ENCODE measurements at places on chromosomes 12 and 14.
A peak's percentile ranks its signal among the peaks of the same experiment; 100 is the strongest.

DNA sequence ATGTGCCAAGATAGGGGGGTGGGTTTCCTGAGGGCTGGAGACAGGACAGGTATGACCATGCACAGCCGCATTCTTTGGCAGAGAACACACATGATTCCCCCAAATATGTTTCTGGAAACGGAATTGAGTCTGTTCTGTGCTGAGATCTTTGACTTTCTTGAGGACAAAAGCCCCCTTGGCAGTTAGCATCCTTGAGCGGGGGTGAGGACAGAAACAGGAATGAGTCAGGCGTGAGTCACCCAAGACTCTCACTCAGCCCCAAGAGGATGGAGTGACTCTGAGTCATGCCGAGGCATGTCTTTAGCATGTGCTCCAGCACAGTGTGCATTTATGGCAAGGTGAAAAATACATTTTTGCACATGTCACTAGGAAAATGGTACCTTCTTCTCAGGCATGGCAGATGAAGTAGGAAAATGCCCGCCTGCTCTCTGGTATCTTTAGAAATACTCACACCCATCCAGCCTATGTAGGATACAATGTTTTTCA, 52.1 kb downstream of the DAD1 start:
- DNase-seq, result peak; percentile 99

DNA sequence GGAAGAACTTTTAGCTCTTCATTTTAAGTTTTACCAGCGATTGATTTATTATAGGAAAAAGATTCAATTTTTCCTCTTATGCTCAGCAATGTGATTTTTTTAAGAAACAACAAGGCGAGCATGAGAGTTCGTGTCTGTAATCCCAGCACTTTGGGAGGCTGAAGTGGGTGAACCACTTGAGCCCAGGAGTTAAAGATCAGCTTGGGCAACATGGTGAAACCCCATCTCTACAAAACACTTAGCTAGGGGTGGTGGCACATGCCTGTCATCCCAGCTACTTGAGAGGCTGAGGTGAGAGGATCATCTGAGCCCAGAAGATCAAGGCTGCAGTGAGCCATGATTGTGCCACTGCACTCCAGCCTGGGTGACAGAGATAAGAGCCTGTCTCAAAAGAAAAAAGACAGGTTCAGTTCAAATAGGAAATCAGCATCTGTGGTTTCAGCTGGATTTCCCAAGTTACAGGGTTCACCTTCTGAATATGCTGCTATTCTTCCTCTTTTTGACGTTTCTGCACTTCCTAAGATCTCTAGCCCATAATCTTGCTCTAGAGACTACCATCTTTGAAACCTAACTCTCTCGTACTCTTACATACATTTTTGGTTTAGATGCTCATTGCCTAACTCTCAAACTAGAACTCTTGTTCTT, 274.7 kb downstream of the SEC23A start:
- no peak for DNase-seq

- no peak for DNase-seq
These were observed 35.6 kb downstream of the BMP4 start for GRCh38 chr14:53921027-53921426.

- peak; percentile 73 for DNase-seq
These were observed 35.5 kb upstream of the TSPAN9 start for GRCh38 chr12:3041558-3042164.

- DNase-seq, result no peak
These were observed 6.2 kb upstream of the DYRK4 start for GRCh38 chr12:4555804-4556203.

GRCh38 chr14:63535918-63536317, 7.3 kb downstream of the PPP2R5E start:
- no peak for DNase-seq
